DMS153 (cell line): ENCODE measurements at places on chromosomes 11 and 22.

GRCh38 chr22:33070600-33070999 is 12.4 kb upstream of the SYN3 start:
- peak; percentile 36 for DNase-seq

DNA sequence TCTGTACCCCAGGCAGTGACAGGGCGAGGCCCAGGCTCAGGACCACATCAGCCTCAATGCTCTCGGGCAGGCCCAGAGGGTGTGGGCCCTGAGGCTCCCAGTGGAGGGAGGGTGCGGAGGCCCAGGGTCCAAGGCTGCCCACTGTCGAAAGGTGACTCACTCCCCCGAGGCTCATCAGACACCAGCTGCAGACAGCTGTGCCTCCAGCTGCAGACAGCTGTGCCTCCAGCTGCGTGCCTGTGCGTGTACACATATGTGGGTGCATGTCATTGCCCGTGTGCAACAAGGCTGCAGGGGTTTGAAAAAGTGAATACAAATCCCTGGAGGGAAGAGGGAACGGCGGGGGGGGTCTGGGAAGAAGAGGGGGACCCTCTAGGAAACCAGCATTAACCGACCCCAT is 134.3 kb downstream of the BRD1 start:
- no peak for DNase-seq

DNA sequence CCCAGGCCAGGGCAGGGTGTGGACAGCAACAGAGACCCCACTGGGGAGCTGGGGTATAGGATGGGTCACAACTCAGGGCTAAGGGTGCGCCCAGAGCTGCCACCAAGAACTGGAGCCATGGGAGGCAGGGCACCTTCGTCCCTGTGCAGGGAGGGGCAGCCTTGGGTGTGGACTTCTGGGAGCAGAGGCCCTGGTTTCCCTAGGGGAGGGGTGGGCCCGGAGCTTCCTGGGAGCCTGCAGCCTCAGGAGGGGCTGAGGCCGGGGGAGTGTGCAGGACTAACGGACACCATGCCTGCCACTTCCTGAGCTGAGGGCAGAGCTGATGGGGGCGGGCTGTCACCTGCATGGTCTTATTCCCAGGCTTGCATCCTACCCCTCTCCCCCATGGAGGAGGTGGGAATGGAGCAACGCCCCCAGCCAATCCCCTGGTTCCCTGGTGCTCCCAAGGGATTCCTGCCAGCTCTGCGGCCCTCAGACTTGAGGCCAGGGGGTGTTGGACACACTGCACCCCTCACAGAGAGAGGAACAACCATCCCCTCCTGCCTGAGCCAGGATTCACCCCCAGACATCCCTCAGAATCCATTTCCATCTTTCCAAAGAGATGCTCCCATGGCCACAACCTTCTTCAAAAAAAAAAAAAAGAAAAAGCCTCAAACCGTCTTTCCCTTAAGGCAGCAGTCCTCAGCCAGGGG is 225.7 kb downstream of the CTTN start:
- DNase-seq, result no peak

GRCh38 chr11:12671370-12671769 is 2.9 kb upstream of the TEAD1 start:
- DNase-seq, result no peak

DNA sequence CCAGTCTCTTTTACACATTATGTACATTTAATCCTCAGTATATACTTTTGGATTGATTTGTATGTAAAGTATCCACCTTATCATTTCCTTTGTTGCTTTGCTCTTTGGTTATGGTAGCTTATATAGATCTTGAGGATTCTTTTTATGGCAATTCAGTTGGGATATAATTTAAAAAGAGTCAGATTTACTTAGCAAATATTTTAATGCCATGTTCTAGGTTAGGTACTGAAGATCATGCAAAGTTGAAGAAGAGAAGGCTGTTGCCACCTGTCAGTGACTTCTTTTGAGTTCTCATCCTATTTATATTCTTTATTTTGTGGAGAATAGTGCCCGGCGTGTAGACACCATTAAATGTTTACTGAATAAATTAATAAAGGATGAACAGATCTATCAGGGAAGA is 279.7 kb downstream of the TMEM135 start:
- DNase-seq, result no peak

DNA sequence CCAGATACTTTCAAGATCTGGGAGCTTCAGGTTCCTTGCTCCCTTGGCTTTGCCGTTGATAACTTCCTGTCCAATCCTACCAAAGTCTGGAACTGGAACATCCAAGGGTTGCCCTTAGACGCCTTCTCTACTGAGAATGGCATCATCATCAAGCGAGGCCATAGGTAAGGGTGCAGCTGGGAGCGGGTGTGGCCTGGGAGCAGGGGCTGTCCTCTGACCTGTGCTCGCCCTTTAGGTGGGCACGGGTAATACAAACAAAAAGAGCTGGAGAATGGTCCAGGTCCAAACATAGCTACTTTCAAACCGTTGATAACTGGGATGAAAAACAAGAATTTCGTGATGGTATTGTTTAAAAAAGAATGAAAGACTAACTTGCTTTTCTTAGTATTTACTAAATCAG is 25.0 kb downstream of the CASP12 start:
- no peak for DNase-seq

DNA sequence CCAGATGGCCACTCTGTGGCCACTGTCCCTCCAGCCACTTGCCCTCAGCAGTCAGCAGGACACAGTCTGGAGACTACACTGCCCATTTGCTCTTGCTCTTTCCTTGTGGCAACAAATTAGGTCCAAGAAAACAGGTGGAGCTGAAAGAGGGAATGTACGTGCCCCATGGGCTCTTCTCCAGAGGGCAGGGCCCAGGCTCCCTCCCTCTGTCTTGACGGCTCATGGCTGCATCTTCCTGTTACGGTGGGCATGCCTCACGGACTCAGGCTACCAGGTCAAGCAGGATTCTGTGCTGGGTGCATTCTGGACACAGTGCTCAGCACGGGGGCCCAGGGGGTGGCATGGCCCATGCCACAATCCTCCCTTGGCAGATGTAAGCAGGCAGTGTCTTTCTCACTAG is 71.3 kb downstream of the MED15 start:
- DNase-seq, result no peak

DNA sequence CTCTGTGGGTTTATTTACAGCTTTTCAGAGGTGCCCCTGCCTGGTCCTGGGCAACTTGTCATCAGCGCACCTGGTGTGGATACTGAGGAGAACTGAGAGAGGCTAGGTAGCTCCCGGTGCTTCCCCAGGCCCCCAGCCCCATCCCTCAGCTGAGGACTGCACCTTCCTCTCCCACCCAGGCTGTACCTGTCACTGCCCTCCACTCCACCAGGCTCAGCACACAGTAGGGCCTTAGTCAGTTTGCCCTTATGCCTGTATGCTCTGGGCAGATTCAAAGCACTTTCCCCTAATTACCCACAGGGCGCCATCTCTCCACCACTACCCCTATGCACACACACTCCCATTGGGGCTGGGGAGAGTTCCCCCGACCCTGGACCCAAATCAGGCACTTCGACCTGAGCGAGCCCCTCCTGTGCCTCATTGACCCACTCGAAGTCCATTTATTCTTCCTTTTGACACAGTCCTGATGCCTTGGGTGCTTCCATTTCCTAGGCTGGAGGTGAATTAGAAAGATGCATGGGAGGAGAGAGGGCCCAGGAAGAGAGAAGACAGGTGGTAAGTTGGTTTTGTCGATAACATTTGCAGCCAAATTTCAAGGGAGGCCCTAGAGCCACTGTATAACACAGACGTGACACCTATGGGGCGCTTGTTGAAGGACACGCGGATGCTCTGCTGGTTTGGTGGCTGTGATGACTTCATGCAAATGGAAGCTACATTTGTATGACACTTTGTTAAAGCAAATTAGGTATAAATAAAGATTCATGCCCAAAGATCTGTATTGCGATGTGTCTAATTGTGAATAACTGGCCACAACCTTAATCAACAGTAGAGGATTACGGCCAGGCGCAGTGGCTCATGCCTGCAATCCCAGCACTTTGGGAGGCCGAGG is 13.8 kb upstream of the PICK1 start:
- no peak for DNase-seq

- no peak for DNase-seq
These were observed 28.6 kb downstream of the LIF start for GRCh38 chr22:30217698-30218560.

GRCh38 chr22:46796566-46797195 is 34.2 kb downstream of the TBC1D22A start:
- no peak for DNase-seq

DNA sequence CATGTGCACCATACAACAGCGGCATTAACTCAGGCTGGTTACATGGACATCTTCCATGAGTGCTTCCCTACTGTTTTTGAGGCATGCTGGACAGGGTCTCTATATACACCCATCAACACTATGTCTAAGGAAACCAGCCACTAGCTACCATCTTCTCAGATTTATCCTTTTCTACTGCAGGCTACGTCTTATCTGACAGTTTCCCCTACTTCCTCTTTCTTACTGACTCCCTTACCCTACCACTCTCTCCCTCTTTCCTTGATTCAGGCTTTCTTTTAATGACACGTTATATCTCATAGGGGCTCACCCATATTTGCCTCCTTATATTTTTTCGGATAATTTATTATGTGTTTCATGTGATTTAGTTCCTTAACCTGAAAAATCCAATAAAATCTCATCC is 41.8 kb downstream of the DDI1 start:
- DNase-seq, result no peak

DNA sequence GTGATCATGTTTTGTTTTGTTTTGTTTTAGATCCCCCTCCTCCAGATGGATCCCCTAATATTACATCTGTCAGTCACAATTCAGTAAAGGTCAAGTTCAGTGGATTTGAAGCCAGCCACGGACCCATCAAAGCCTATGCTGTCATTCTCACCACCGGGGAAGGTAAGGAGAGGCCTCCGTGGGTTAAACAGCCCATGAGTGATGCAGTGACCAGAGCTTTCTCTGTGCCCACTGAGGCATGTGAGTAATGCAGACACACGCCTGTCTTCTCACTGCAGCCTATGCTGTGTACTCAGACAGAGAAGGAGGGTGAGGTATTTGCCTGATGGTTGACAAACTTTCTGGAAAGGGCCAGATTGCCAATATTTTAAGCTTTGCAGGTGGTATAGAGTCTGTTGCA is 73.7 kb upstream of the OR4B1 start:
- DNase-seq, result no peak
